Stomach (tissue), 19 donors: ENCODE measurements at places on chromosomes 3 and 15. TPM values are rescaled to one million over a fixed set of nuclear protein-coding genes. Genes with fewer than 3 reads are reported as not detected.

The ARNT2 gene
- 0.87 TPM for total RNA-seq

The SLC28A1 gene
- not detected for total RNA-seq

GRCh38 chr3:96986241-96986640, 171.8 kb downstream of the EPHA6 start:
- H3K36me3 ChIP-seq, result no peaks in the 10 kb centered on the region
- H3K4me1 ChIP-seq, result no peaks in the 10 kb centered on the region
- H3K27ac ChIP-seq, result no peak overlapping the region
- no peak overlapping the region for H3K4me3 ChIP-seq
- no peak for DNase-seq
- H3K27me3 ChIP-seq, result no peaks in the 10 kb centered on the region

DNA sequence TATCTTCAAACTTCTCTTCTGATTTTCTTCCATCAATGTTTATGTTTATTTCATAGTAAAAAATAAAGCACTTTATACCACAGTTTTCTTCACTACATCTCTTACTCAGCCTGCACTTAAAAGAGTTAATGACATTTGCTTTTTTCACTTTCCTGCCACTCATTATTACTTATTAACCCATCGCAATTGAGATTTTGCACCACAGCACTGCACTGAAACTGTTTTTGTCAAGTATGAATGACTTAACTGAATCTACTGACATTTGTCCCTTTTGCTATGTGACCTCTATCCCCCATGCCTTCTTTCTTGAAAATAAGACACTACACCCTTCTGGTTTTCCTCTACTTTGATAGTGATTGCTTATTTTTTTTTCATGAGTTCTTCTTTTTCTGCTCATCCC, 739.7 kb upstream of the DPPA4 start:
- H3K27me3 ChIP-seq, result no peaks in the 10 kb centered on the region
- DNase-seq, result no peak
- no peak overlapping the region for H3K27ac ChIP-seq
- H3K4me3 ChIP-seq, result no peak overlapping the region
- no peaks in the 10 kb centered on the region for H3K4me1 ChIP-seq
- H3K36me3 ChIP-seq, result no peaks in the 10 kb centered on the region
